Foreskin fibroblast (primary cell): ENCODE measurements at places on chromosomes 5 and 9.

DNA sequence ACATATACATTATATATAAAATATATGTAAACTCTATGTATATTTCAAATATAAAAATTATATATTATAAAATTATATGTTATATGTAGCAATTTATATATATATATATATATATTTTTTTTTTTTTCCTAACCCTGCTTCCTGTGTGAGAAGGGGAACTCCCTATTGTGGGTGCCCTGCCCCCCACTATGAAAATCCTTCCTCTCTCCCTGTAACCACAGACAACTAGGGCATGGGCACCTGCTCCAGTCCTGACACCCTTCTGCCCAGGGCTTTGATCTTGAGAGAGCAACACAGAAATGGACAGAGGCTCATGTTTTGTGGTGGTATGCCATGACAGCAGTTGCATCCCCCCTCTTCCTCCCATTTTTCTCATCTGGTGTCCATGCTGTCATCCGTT, 148.7 kb upstream of the IL12B start:
- DNase-seq, result no peak

- peak; percentile 75 for DNase-seq
These were observed 526.1 kb downstream of the BNC2 start for GRCh38 chr9:16344343-16344742.

- no peak for DNase-seq
These were observed 99.6 kb downstream of the ASTN2 start for GRCh38 chr9:117315236-117315635.

- DNase-seq, result no peak
These were observed 10.1 kb upstream of the NRARP start for GRCh38 chr9:137311986-137312851.

DNA sequence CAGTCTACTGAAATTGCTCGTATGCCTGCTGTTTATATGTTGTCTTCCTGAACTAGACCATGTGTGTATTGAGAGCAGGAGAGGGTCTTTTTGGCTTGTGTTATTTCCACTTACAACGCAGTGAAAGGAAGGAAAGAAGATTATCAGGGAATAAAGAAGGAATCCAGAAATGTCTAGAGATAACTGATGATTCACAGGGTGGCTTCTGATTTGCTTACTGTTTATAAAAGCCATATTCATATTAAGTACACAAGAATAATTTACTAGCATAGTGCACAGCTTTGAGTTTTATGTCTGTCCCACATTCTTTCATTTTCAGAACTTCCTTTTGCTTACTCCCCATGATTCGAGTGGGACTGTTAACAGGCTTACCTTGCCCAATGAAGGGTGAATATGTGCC, 72.1 kb downstream of the PRLR start:
- no peak for DNase-seq

DNA sequence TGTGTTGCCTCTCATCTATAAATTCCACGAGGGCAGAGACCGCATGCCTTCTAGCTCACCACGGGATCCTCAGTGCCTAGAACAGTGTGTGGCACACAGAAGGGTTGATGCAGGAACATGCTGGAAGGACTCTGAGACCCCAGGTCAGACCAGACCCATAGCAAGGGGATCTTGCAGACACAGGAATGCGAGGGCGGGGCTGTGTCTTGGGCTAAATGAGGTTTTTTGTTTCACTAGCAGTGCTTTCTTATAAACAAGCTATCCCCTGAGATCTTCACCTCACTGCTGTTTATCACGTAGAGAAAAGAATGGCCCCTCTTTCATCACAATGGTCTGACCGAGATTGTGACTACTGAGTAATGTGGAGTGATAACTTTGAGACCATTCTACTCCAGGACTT, 122.4 kb downstream of the IRX2 start:
- DNase-seq, result no peak

GRCh38 chr5:163433271-163433670, 4.1 kb upstream of the CCNG1 start:
- DNase-seq, result no peak

GRCh38 chr9:137720571-137721110, 101.8 kb downstream of the EHMT1 start:
- peak; percentile 17 for DNase-seq

- DNase-seq, result no peak
These were observed 5.8 kb upstream of the C6 start for GRCh38 chr5:41218929-41219657.

GRCh38 chr5:135195270-135195608, 161.2 kb upstream of the PITX1 start:
- DNase-seq, result peak; percentile 10

DNA sequence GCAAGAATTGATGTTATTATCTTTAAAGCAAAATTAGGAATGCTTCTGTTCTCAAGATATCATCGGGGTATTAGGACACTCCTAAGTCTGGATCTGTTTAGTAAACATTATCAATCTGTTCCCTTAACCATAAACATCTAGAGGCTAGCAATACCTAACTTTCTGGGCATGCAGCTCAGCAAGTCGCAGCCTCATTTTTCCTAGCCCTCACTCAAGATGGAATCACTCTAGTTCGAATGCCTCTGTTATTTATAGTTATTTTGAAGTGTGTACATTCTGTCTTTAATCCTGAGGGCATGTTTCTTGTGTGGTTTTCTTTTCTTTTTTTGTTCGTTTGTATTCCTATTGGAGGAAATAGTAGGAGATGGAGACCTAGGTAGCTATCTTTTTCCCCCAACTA, 66.9 kb downstream of the FER start:
- no peak for DNase-seq

DNA sequence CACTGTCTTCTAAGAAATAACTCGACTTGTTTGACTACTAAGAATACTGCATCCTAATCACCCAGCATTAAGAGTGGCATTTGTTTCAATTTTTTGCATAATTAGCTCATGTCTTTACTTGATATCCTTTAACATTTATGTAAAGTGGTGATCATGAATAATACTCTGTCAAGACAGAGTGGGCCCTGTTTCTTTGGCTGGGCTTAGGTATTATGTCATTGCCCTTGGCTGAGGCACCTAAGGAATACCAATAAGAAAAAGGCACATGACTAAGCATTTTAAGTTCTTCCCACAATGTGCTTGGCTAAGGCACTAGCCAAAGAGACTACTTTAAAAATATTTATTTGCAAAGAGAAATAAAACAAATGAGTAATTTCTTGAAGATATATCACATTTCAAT, 308.1 kb downstream of the CTNND2 start:
- DNase-seq, result no peak

DNA sequence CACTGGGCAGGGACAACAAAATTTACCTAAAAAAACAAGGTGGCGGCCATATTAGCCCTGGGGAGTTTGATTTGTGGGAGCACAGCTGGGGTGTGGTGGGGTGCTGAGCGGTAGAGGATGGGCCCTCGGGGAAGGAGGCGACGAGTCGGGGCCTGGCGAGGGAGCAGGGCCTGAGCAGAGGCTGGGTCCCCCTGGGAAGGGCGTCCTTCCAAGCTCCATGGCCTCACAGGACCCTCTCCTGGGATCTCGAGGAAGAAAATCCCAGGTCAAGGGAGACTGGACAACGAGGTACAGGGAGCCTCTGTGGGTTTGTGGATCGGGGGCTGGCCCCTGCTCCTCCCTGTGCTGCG, 165.5 kb downstream of the CACNA1B start:
- DNase-seq, result no peak
